ENCODE measurements at places on chromosomes 12 and 14. TPM values are rescaled to one million over a fixed set of nuclear protein-coding genes. Genes with fewer than 3 reads are reported as not detected.

Gene BEGAIN
- total RNA-seq = 1.6 TPM

Gene TOMM20L
- 0.74 TPM for total RNA-seq

Gene GPR135
- 5.9 TPM for total RNA-seq

Gene CINP
- 31.0 TPM for total RNA-seq

Gene KCNA1
- 0.09 TPM for total RNA-seq

Gene IQSEC3
- 0.51 TPM for total RNA-seq

- no peak overlapping the region for H3K27ac ChIP-seq
- no peaks in the 10 kb centered on the region for H3K36me3 ChIP-seq
- H3K27me3 ChIP-seq = no peaks in the 10 kb centered on the region
- no peaks in the 10 kb centered on the region for H3K4me1 ChIP-seq
These were observed 19.2 kb upstream of the PAPOLA start for GRCh38 chr14:96482986-96483385.

DNA sequence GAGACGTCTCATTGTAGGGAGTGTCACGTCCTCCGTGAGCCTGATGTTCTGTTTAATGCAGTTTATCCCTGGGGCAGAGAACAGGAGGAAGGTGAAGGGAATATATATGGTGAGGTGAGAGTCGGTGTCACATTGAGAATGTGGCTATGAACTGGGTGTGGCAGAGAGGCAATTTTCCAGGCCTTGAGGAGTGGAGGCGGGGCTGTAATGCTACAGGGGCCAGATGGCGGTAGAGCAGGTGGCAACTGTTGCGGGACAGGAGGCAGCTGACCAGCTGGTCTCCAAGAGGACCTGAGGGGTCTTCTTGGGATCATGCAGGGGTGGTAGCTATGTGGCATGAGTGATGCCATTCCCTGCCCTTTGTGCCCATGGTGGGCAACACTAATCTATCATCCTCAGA is 59.6 kb downstream of the CACNA1C start:
- DNase-seq = no peak
- H3K27me3 ChIP-seq = no peaks in the 10 kb centered on the region
- H3K4me3 ChIP-seq = no peak overlapping the region
- peaks cover 4% of the 10 kb centered on the region for H3K36me3 ChIP-seq

DNA sequence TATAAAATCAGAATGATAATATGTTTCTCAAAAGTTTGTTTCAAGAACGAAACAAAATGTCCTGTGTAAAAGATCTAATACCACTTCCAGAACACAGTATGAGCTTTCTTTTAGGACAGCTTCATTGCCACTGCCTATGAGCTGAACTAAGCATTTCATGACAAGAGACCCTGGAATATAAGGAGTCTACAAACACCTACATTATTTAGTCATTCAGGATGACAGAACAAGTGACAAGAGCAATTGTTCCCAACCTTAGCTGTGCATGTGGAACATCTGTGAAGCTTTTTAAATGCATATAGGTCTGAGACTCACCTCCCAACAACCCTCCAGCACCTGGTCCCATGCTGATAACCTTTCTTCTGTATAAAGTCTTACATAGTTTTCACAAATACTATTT is 103.1 kb upstream of the GARIN6 start:
- DNase-seq = no peak
- no peaks in the 10 kb centered on the region for H3K36me3 ChIP-seq
- no peak overlapping the region for H3K27ac ChIP-seq
- no peak overlapping the region for H3K4me3 ChIP-seq

DNA sequence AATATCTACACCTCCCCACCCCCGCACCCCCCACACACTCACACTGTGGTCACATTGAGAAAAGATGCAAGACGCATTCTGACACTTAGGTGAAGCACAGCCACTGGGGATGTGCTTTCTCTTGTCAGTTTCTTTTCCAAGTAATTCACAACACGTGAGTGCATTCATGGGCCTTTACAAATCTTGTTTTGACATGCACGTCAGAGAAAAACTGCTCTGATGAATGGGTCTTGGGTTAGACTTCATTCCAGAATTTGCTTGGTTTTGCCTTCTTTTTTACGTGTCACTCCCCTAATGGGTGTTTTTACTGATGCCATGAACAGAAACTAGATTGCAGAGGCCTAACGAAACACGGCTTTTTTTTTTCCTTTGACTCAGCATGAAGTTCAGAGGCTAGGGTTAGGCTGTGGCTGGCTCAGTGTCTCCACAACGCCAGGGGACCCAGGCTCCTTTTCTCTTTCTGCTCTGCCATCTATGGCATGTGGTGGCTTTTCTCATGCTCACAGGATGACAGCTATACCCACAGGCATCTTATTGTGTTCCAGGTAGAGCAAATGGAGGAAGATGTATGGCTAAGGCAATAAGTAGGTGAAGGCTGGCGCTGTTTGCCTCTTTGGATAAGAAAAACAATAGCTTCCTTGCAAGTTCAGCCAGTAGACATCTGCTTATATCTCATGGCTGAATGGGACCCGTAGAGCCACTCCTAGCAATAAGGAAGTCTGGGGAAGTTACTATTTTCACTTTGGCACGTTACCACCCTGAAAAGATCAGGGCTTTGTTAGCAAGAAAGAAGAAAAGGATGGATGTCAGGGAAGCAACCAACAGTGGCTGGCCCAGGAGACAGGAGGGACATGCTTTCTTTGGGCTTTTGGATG is 253.3 kb downstream of the SLC15A4 start:
- no peak overlapping the region for H3K4me3 ChIP-seq
- H3K27ac ChIP-seq = no peak overlapping the region
- H3K36me3 ChIP-seq = no peaks in the 10 kb centered on the region
- no peaks in the 10 kb centered on the region for H3K4me1 ChIP-seq

DNA sequence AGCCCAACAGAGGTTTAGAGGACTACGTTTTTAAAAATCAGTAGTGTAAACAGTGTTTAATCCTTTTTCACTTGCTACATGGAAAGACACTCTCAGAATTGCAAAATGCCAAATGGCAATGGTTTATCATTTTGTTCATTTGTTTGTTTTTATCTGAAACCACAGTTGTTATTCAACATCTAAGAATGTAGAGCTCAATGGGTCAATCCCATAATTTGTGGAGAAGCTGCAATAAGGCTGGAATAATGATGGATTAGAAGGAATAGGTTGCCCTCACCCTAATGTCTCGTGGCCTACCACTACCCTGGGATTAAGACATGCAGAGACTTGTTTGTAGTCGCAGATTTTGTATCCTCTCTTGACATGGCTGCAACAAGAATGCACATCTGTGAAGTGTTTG is 115.7 kb downstream of the LLPH start:
- no peak for DNase-seq
- no peaks in the 10 kb centered on the region for H3K4me1 ChIP-seq
- no peak overlapping the region for H3K27ac ChIP-seq
- H3K36me3 ChIP-seq = no peaks in the 10 kb centered on the region
- H3K27me3 ChIP-seq = no peaks in the 10 kb centered on the region
- H3K4me3 ChIP-seq = no peak overlapping the region

- H3K4me3 ChIP-seq = no peak overlapping the region
- DNase-seq = no peak
- no peaks in the 10 kb centered on the region for H3K4me1 ChIP-seq
- H3K27me3 ChIP-seq = no peaks in the 10 kb centered on the region
- no peak overlapping the region for H3K27ac ChIP-seq
- no peaks in the 10 kb centered on the region for H3K36me3 ChIP-seq
These were observed 223.2 kb upstream of the FAR2 start for GRCh38 chr12:28925719-28926376.

DNA sequence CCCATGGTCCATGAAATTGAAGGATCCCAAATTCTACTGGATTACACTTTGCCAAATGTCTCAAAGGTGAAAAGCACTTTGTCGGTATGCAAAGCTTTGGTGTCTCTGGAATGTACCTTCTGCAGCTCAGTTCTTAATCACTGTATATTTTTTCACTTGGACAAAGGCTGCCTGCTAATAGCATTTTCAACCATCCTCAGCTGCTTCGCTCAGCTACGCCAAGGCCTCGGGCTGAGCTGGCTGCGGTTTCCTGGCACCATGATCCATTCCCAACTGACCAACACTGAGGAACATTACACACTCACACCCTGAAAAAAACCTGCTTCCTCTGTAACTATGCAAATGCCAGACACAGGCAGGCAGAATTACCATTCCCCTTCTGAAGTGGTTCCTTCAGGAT is 335.2 kb downstream of the DPF3 start:
- H3K4me3 ChIP-seq = no peak overlapping the region
- DNase-seq = no peak
- H3K4me1 ChIP-seq = peaks cover 11% of the 10 kb centered on the region

GRCh38 chr14:90266441-90267154 is 10.2 kb downstream of the PSMC1 start:
- DNase-seq = no peak
- no peak overlapping the region for H3K27ac ChIP-seq
- H3K4me1 ChIP-seq = no peaks in the 10 kb centered on the region
- H3K27me3 ChIP-seq = no peaks in the 10 kb centered on the region

- DNase-seq = no peak
- no peak overlapping the region for H3K27ac ChIP-seq
- no peaks in the 10 kb centered on the region for H3K27me3 ChIP-seq
- H3K4me3 ChIP-seq = no peak overlapping the region
These were observed 189.7 kb upstream of the GRIN2B start for GRCh38 chr12:14171106-14171505.

GRCh38 chr14:99573436-99574098 is 30.4 kb downstream of the CCDC85C start:
- no peaks in the 10 kb centered on the region for H3K36me3 ChIP-seq
- H3K27ac ChIP-seq = peak overlapping the region; percentile 86
- no peaks in the 10 kb centered on the region for H3K27me3 ChIP-seq
- DNase-seq = no peak
- peaks cover 21% of the 10 kb centered on the region for H3K4me1 ChIP-seq

DNA sequence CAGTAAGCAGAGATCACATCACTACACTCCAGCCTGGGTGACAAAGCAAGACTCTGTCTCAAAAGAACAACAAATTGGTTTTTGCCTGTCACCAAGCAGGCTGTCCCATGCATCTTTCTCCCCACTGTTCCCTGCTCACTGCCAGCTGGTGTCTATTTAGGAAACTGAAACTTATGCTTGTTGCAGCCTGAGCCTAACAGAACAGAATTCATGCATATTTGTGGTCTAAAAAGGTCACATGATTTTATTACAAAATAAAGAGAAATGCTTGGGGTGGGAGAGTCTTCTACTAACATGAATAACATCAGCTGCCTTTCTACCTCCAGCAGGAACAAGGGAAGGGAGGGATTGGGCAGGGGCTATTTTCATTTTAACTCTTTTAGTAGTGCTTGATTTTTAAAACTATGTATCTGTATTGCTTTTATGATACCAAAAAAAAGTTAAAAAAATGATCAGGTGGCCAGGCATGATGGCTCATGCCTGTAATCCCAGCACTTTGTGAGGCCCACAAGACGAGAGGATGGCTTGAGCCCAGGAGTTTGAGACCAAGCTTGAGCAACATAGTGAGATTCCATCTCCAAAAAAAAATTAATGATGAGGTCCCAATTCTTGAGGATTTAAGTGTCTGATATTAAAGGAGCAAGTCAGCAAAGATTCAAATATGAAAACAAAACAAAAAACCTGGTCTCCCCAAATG is 923 bp downstream of the STAT2 start:
- H3K27ac ChIP-seq = peak overlapping the region; percentile 74
- peaks cover 9% of the 10 kb centered on the region for H3K36me3 ChIP-seq
- H3K4me1 ChIP-seq = peaks cover 15% of the 10 kb centered on the region
- peak; percentile 54 for DNase-seq

GRCh38 chr12:131536766-131537165 is 174.1 kb upstream of the SFSWAP start:
- no peak overlapping the region for H3K4me3 ChIP-seq
- H3K27me3 ChIP-seq = no peaks in the 10 kb centered on the region
- no peaks in the 10 kb centered on the region for H3K36me3 ChIP-seq
- DNase-seq = no peak
- H3K4me1 ChIP-seq = no peaks in the 10 kb centered on the region

DNA sequence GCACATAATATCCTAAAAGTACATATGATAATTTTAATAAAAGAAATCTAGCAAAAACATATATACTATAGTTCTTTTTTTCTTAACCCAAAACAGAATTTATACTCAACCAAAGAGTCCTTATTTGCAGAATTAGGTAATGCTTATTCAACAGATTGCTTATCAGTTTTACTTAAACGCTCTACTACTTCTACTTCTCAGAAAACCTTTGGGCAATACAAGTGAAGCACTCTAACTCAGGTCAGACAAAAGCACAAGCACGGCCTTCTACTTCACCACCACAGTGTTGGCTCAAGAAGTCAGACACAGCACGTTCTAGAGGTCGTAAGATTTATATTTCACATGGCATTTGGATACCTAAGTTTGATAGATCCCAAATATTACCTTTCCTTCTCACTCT is 29.2 kb downstream of the DICER1 start:
- peaks cover 24% of the 10 kb centered on the region for H3K36me3 ChIP-seq
- H3K4me3 ChIP-seq = no peak overlapping the region
- H3K4me1 ChIP-seq = no peaks in the 10 kb centered on the region
- H3K27me3 ChIP-seq = no peaks in the 10 kb centered on the region

- no peak overlapping the region for H3K4me3 ChIP-seq
- H3K36me3 ChIP-seq = no peaks in the 10 kb centered on the region
- H3K27me3 ChIP-seq = no peaks in the 10 kb centered on the region
- no peak for DNase-seq
- H3K4me1 ChIP-seq = no peaks in the 10 kb centered on the region
These were observed 22.2 kb downstream of the LRRIQ1 start for GRCh38 chr12:85058339-85058738.

DNA sequence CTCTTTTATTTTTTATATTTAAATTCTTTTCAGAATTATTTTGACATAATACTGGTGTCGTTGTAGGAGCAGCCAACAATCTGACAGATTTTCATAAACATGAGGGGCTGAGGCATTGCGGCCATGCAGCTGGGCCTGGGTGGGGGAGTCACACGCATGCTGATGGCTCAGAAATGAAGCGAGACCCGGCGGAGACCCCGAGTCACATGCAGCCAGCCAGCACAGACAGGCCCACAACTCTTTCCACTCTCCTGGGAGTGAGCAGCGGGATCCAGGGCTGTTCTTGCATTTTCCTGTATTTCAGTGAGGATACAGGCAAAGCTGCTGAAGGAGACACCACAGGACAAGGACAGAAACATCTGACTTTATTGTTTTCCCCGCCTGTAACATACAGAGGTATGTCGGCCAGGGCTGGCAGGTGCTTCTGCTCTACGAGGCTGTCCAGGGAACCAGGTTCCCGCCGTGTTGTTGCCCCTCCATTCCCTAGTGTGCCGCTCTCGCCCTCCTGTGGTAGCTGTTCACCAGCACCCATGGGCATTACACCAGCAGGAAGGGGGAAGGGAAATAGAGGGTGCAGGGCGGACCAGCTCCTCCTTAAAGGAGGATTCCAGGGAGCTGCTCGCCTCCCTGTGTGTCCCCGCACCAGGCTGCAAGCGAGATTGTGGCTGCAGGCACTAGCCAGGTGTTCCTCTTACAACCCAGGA is 30.5 kb downstream of the FZD10 start:
- H3K27me3 ChIP-seq = peaks cover 3% of the 10 kb centered on the region
- no peaks in the 10 kb centered on the region for H3K4me1 ChIP-seq
- no peak overlapping the region for H3K4me3 ChIP-seq
- H3K36me3 ChIP-seq = no peaks in the 10 kb centered on the region
- H3K27ac ChIP-seq = no peak overlapping the region

Data from lung (tissue), 17 donors.